ENCODE measurements at places on chromosomes 3 and 15.

GRCh38 chr3:62479326-62479725 lies 106.0 kb upstream of the FEZF2 start:
- no peak for DNase-seq

GRCh38 chr3:184184546-184185230 lies 1.3 kb upstream of the ABCF3 start:
- no peak for DNase-seq

DNA sequence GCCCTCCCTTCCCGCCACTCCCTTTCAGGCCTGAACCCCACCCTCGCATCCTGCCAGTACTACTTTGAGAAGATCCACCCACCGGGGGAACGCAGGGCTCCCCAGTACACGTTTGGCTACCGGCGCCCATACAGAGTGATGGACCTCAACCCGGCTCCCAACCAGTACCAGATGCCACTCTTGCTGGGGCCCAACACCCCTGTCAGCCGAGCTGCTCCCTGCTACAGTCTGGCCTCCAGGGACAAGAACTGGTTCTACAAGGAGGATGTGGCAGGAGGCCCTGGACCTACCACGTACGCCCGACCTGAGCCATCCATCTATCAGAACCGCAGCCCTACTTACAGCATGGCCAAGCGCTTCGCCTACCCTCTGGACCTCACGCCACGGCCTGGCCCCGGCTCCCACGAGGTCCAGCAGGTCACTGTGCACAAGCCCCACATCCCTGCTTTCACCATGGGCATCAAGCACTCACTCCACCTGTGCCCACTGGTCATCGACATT lies 14.4 kb upstream of the CSPG4 start:
- no peak for DNase-seq

GRCh38 chr15:92693691-92694331 lies 38.2 kb upstream of the FAM174B start:
- no peak for DNase-seq

DNA sequence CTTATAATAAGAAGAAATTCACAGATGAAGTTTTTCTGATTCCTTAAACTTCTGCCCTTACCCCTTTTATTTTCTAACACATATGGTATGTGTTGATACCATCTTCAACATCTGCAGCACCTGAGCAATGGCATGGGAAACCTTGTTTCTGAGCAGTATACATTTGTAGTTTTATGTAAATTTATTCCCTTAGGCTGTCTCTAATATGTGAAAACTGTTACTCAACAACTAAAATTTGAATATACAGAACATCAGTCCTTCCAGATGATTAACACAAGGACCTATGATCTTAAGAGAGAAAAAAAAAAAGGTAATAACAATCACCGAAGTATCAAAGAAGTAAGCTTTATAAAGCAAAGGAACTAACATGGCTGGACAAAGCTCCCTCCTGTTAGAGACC lies 190.5 kb downstream of the TBC1D5 start:
- DNase-seq, result no peak

All from epithelial cell of proximal tubule (primary cell).